Stimulated activated CD4-positive, alpha-beta T cell treated with anti-CD3 and anti-CD28 coated beads, TNF-alpha, amount 100 ng/mL, for 24 hours (primary cell): ENCODE measurements at places on chromosomes 12 and 14.

- DNase-seq: no peak
Observed at GRCh38 chr14:35079742-35080141, 33.7 kb downstream of the FAM177A1 start.

- DNase-seq: no peak
Observed at GRCh38 chr14:81963846-81964245, 430.2 kb upstream of the SEL1L start.

DNA sequence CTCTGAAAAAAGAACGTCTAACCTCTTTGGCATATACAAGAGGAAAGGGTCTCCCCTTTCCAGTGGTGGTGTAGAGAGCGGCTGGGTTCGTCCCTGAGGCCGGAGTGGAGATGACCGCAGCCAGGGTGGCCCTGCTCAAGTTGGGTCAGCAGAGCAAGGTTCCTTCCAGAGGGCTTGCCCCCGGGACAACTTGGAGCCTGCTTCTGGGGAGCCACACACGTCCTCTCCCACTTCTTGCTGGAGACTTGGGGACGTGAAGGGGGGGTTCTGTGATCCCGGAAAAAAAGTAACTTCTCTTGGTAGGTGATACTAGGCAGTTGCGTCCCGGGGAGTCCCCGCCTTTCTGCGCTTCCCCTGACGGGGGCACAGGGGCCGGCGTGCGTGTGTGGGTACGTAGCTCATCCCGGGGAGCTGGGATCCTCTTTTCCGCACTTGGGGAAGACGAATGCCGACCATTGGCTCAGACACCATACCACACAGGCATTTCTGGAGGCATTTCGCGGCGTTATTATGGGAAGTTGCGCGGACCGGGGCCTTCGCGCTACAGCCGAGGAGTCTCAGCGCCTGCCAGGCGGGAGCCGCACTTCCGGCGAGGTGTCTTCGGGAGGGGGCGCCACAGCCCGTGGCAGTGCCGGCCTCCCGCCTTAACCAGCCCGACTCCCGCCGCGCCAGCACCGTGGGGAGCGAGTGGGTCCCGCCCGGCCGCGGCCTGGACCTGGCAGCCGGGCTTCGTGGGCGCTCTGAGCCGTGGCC, 14.8 kb upstream of the PAX9 start:
- no peak for DNase-seq

DNA sequence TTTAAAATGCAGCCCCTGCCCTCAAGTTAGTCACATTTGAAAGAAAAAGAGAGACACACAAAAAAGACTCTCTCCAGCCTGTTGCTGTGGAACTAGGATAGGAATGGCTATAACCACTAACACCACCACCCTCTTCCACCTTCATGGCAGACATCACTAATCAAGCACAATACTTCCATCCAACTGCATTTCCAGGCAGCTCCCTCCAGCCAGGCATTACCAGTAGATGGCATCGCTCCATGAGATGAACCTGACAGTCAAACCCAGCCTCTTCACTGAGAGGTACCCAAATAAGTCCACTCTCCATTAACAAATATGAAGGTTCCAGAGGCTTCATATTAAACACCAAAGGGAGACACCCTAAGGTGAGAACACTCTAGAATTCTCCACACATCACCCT, 24.4 kb downstream of the SLC8B1 start:
- no peak for DNase-seq

GRCh38 chr12:131013118-131013517, 59.4 kb downstream of the ADGRD1 start:
- no peak for DNase-seq

- DNase-seq: no peak
Observed at GRCh38 chr14:79703209-79703608, 508.1 kb downstream of the DIO2 start.

DNA sequence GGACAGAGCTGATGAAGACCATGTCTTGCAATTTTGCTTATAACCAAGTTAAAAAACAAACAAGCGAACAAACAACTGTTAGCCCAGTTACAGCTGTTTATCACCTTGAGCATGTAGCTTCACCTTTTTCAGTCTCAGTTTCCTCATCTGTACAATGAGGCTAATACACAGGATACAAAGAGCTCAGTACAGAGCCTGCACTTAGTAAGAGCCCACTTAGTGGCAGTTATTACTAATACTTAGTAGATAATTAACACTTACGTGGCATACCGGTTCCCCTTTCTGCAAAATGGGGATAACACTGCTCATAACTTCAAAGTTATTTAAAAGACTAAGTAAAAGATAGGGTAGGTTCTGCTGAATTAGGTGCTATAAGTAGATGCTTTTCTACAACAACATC, 228.0 kb downstream of the MON2 start:
- no peak for DNase-seq

GRCh38 chr12:7130701-7131501, 730 bp downstream of the CLSTN3 start:
- DNase-seq: no peak

GRCh38 chr12:104952816-104953215, 5.3 kb downstream of the SLC41A2 start:
- no peak for DNase-seq

DNA sequence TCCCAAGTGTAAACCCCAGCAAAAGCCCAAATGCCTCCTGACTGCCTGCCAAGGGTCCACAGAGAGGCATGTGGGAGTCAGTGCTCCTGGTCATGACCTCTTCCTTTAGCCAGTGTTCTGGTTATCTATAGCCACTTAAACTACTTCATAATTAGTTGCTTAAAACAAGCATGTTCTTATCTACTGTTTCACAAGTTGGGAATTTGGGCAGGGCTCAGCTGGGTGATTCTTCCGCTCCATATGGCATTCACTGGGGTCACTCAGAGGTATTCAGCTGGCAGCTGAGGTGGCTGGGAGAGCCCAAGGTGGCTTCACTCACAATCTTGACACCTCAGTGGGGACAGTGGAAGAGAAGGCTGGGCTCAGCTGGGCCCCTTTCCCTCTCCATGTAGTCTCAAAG, 184.0 kb upstream of the RGS6 start:
- DNase-seq: no peak

DNA sequence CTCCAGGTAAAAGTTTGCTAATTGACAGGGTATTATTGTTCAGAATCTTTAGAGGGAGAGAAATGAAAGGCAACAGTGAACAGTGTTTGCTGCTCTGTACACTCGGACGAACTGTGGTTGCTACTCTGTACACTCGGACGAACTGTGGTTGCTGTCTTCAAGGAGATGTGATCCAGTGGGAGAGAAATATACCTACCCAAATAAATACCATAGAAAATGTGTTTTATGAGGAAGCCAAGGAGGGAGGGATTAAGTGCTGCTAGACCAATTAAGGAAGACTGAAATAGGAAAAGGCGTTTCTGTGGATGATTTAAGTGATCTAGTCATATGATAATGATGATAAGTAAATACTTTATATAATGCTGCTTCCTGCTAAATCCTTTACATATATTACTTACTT, 2.7 kb downstream of the STK38L start:
- no peak for DNase-seq

DNA sequence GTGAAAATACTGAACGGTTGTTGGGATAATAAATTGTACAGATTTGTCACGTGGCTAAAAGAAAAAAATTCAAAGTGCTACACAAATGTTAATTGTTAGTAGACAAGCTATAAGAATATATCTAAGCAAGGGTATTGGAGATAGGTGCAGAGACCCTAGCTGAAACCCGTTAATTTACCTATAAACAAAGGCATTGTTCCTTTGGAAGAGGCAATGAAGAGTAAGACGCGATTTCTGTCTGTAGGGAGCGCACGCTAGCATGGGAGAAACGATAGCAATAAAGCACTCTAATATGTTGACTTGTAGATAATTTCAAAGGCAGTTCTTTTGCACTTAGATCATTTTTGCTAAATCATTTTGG, 565 bp downstream of the CCDC77 start:
- no peak for DNase-seq

DNA sequence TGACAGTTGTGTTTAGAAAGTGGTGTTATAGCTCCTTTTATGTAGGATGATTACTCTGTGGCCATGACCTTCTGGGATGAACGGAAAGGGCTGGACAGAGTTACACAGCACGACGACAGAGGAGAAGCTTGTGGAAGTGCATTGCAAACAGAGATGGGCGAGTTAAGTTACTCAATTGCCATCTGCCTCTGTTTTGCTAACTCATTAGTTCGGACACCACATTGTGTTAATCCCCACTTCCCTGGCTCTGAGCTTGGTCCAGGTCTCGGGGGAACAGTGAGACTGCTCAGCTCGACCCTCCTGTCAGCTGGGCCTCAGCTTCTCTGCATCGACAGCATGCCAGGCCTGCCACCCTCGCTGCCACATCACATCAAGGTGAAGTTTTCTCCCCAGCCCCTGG, 408.0 kb downstream of the ZFP36L1 start:
- no peak for DNase-seq

DNA sequence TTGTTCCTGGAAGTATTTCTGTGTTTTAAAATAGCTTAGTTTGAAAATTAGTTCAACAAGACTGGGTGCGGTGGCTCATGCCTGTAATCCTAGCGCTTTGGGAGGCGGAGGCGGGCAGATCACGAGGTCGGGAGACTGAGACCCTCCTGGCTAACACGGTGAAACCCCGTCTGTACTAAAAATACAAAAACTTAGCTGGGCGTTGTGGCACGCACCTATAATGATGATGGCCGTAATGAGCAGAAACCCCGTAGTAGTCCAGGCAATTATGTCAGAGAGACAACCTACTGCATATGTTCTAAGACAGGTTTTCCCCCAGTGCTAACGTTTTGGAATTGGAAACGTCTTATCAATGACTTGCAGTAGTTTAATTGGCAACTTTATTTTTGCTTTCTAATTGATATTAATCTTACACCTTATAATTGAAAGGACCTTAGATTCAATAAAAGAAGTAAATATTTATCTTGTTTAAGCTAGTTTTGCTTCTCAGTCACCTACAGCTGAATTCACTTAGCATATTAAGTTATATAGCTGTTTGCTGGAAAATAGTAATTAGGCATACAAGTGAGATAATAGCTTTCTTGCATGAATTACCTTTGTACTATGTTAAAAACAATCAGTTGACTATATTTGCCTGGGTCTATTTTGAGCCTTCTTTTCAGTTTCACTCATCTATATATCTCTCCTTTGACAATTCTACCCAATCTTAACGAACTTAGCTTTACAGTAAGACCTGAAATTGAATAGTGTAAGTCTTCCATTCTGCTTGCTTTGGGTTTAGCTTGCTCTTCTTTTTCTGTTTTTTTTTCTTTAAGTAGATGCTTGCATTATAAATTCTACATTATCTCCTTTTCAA, 15.6 kb downstream of the CLECL1 start:
- DNase-seq: no peak

GRCh38 chr12:10697156-10697555, 23.3 kb upstream of the STYK1 start:
- DNase-seq: no peak

DNA sequence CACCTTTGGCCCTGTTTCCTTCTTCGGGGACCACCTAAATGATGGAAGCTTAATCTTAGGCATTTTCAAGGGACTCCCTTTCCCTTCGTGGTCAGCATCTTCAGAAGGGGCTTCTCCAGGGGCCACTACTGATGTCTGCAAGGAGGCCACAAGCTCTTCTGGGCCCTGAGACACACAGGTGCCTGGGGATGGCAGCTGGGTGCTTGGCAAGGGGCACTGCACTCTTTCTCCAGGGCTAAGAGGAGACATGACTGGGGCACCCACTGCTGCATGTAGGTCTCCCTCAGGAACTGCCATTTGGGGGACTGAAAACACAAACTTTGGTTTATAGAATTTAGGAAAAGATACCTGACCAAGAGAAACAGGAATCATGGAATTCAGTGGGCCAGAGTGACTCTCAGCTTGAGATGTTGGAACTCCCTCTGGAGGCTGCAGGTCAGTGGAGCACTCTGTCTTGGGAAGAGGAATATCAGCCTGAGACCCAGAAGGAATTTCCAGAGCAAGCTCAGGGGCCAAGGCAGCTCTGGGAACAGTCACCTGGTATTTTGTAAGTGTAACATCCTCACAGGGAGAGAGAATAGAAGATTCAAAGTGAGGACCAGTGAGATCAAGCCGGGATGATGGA, 16.0 kb downstream of the PLD4 start:
- no peak for DNase-seq

DNA sequence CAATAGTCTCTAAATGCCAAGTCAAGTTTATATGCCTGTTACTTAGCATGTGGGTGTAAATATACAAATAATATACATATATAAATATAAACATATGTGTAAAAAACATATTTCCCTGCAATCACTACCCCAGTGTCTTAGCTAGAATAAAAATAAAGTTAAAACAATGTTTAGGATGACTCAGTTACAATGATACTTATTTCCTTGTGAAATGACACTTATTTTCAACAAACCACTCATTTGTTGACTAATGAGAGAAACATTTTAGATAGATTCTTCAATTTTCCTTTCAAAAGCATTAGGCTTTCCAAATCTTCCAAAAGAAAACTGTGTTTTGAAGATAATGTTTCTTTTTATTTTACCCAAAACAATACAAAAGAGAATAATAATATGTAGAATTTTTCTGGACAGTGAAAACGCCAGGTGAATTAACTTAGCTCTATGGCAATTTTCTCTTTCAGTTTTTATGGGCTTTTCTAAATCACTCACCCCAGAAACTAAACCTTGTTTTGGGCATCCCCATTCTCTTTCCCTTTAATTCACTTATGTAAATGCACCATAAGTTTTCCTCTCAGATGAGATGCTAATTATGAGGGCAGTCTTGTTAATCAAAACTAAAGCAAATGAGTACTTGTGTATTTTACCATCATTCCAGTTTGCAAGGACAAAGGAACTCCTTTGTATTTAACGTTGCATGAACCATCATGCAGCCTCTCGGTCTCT, 465.9 kb downstream of the BCAT1 start:
- DNase-seq: no peak

- no peak for DNase-seq
Observed at GRCh38 chr12:49058366-49059044, 2.1 kb downstream of the KMT2D start.

DNA sequence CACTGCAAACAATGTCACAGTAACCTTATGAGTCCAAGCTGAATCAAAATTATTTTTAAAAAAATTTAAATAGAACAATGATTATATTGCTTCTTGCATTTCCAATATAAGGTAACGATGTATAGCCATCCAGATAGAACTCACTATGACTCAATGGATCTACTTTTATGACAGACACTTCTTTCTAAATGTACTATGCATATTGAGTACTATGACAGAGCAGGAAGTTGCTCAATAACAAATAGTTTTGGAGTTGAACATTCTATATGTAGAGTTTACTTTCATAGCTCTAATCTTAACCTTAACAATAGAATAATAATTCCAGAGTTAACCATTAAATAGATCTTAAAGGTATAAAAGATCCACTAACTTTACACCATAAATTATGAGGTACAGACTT, 46.7 kb upstream of the ALG10B start:
- no peak for DNase-seq
